ENCODE measurements at places on chromosomes 3 and 15.

DNA sequence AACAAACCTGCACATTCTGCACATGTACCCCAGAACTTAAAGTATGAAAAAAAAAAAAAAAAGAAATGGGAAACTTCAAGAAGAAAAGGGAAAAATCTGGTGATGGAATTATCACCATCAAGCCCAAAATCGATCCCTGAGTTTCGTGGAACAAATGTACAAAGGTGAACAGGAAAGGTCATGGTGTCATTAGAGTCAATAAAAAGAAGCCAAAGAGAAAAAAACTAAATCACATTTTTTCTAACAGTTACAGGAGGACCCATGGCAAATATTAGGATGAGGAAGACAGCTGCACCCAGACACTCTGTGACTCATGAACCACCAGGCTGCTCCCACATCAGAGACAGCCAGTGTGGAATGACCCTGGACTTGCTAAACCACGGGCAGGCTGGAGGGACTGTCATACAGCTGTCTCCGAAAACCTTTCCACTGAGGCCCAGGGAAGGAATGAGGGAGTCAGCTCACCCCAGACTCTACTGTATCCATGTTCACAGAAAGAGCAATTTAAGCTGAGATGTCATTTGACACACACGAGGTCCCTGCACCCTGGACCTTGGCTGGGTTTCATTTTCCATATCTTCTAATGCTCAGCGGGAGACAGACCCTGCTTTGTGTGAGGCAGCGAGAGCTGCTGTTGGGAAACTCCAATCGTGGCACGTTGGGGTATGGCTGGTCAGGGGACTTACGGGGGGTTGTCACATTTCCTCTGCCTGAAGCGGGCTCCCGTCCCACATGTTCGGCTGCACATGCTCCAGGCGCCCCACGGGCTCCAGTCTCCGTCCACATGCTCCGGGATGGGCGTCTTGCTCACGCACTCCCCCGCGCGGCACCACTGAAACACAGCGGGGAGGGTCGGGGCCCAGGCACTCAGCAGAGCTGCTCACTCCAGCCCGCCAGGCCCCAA, 210.2 kb downstream of the ADAMTS17 start:
- DNase-seq, result no peak

DNA sequence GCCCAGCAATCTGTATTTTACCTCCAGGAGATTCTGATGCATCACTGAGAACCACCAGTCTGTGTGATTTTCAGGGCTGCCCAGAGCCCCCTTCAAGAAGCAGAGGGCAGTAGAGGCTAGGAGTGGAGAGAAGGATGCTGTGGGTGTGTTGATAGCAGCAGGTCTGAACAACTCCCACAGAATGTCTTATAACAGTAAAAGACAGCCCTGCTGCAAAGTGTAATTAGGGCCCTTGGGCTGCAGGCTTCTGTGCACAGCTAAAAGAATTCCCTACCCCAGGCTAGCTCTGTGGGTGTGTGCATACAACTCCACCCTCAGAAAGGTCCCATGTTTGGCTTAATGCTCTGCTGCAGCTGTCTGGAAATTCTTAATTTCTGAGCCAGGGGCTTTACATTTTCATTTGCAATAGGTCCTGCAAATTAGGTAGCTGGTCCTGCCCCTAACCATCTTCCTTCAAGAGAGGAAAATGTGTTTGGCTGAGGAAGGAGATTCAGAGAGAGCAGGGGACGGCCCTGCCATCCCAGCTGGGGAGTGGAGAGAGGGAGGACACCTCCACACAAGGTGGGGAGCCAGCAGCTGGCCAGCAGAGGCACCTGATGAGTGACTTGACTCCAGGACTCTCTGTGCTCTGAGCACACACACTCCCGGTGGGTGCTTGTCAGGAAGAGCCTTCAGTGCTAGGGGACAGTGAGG, 43.2 kb upstream of the RAB6B start:
- no peak for DNase-seq

- DNase-seq, result no peak
Observed at GRCh38 chr3:14415501-14415900, 13.1 kb downstream of the SLC6A6 start.

GRCh38 chr3:176987901-176988650, 209.2 kb downstream of the TBL1XR1 start:
- DNase-seq, result no peak

GRCh38 chr15:78715930-78716329, 74.9 kb upstream of the CHRNB4 start:
- no peak for DNase-seq

GRCh38 chr3:155302481-155302880, 9.0 kb upstream of the STRIT1 start:
- no peak for DNase-seq

- DNase-seq, result no peak
Observed at GRCh38 chr3:171257251-171258203, 202.7 kb downstream of the TNIK start.

GRCh38 chr15:39745415-39745814, 37.2 kb downstream of the FSIP1 start:
- no peak for DNase-seq

- no peak for DNase-seq
Observed at GRCh38 chr15:26628879-26629529, 143.9 kb downstream of the GABRB3 start.

GRCh38 chr3:12230406-12230805, 58.5 kb upstream of the PPARG start:
- DNase-seq, result no peak

DNA sequence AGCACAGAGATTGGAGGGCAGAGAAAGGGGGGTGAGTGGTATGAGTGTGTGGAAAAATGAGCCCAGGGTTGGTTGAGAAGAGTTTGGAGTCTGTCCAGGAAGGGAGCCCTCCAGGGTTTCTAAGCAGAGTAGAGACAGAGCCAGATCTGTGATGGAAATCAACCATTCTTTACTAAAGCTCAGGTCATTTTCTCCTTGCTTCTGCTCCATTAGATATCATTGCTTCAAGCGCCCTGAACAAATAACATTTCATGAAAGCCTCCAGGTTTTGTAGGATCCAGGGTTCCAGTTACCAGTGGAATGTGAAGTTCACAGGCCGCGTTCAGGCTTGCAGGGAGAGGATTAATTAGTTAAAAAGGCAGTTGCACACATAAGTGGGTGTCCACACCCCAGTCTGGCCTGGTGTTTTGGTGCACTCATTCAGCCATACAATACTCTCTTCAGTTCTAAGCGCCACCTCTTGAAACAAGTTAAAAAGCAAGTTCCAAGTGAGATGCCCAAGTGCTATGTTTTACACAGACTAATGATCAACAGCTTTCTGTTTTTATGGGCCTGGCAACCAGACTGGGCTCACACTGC, 16.4 kb upstream of the BOC start:
- DNase-seq, result no peak

DNA sequence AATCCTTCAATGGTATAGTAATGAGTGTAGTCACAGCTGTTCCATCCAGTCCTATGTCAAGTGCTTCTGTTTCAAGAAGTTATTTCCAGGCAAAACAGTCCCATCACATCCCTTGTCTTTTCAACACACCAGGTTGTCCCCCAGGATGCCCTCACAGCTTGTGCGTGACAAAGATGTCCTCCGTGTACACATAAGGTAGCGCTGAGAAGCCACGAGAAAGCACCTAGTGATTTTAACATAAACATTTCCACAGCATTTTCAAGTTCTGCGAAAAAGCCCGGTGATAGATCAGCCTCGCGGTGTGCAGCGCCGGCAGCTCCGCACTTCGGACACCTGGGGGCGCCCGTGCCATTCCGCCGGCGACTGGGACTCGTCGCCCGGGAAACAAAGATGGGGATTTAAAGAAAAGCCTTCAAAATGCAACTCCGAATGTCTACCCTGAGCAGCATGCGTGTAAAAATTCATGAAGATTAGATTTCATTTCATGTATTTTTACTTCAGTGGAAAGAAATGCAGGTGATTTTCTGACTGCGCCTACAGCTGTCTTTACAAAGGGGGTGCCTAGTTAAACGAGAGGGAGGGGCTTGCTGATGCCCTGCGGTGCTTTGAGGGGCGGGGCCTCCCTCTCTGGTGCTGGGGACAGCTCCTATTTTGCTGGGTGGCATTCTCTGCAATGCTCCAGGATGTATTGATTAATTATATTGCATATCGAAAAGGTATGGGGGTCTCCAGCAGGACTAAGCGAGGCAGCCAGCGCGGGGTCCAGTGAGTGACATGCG, 49.9 kb downstream of the KY start:
- DNase-seq, result peak; percentile 13

GRCh38 chr3:53227993-53228885, 27.6 kb downstream of the TKT start:
- no peak for DNase-seq

GRCh38 chr3:58082047-58082446, 73.8 kb downstream of the FLNB start:
- no peak for DNase-seq

DNA sequence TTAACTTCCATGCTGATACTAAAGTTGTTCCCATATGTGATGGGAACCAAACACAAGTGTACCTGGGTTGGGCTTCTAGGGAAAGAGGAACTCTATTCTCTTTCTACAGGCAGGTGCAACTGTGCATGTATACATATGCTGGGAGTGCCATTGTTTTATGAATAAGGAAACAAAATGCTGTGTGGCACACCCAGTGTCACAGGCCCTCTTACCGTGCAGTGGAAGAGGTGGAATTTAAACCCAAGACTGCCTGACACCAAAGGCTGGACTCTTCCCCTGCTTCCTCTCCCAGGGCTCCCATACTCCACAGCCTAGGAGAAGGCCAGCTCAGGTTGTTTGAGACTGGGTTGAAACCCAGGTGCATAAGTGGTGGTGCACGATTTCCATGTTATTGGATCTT, 1.9 kb upstream of the FETUB start:
- no peak for DNase-seq

GRCh38 chr3:179806177-179806576, 153.3 kb downstream of the USP13 start:
- DNase-seq, result no peak

DNA sequence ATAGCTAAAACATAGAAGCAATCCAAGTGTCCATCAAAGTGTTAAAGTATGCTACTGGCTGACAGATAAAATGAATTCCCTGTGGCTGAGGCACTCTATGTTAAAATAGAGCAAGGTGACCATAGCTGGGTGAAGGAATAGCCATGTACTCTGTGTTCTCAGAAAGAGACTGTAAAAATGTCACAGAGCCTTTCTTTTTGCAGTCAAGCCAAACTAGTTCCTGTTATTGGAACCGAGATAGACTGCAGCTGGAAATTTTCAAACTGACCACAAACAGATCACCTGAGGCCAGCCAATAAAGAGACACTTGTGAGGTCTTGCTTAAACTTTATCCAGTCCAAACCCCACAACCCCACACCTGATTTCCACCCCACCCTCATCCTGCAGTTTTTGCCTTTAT, 422.8 kb upstream of the NAALADL2 start:
- DNase-seq, result no peak

DNA sequence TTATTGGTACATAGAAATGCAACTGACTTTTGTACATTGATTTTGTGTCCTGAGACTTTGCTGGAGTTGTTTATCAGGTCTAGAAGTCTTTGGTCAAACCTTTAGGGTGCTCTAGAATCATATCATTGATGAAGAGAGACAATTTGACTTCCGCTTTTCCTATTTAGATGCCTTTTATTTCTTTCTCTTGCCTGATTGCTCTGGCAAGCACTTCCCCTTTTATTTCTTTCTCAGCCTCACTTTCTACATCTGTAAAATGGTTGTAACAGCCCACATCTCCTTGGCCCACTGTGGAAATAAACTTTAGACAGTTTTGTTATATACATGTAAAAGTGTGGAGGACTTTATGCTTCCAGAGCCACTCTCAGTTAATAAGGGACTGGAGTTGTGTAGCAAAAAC, 14.0 kb downstream of the PLA1A start:
- DNase-seq, result no peak

DNA sequence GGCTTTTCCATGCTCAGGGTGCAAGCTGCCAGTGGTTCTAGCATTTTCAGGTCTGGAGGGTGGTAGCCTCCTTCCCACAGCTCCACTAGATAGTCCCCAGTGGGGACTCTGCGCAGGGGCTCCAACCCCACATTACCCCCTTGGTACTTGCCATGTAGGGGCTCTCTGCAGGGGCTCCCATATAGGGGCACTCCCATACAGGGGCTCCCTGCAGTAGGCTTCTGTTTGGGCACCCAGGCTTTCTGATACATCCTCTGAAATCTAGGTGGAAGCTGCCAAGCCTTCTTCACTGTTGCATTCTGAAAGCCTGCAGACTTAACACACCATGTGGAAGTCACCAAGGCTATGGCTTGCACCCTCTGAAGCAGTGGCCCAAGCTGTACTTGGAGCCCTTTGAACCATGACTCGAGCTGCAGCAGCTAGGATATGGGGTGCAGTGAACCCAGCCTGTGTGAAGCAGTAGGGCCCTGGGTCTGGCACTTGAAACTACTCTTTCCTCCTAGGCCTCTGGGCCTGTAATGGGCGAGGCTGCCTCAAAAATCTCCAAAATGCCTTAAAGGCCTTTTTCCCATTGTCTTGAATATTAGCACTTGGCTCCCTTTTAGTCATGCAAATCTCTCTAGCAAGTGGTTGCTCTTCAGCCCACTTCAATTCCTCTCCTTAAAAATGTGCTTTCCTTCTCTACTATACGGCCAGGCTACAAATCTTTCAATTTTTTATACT, 96.4 kb downstream of the TPRA1 start:
- DNase-seq, result no peak

GRCh38 chr3:23594894-23595670, 210.7 kb upstream of the UBE2E1 start:
- DNase-seq, result no peak

GRCh38 chr15:59950603-59951388, 53.3 kb upstream of the FOXB1 start:
- DNase-seq, result no peak
